ENCODE measurements at places on chromosomes 1 and 21.

GRCh38 chr21:38741950-38742256, 63.8 kb upstream of the ETS2 start:
- no peak for DNase-seq

DNA sequence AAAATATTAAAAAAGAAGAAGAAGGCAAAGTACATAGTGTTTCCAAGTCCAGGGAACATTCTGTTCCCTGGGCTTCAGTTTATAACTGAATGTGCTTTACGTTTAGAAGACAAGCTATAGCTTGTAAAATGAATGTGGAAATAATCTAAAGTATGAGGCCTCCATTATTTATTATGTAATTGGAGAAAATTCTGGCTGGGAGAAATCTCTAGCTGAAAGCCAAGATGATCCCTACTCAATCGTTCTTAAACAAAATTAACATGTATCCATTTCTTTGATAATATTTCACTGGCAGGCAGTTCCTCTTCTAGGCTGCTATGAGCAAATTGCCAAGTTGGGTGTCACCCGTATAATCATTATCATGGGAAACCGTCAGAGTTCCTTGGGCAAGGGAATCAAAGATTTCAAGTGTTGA, 52.2 kb upstream of the ETS2 start:
- no peak for DNase-seq

- no peak for DNase-seq
Observed at GRCh38 chr1:241525026-241525425, 5.5 kb upstream of the FH start.

DNA sequence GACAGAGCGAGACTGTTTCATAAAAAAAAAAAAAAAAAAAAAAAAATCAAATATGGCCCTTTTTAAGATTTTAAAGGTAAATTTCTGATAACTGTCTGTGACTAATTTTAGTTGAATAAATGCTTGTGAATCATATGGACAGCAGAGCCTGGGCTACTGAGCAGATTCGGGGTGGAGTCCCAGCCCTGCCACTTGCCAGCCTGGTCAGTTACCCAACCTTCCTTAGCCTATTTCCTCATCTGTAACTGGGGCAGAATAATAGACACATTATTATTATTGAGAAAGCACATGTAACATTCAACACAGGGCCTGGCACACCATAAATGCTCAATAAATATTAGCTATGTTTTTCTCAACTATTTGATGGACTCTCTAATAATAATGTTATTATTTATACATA, 11.2 kb upstream of the H3-3A start:
- DNase-seq = no peak

DNA sequence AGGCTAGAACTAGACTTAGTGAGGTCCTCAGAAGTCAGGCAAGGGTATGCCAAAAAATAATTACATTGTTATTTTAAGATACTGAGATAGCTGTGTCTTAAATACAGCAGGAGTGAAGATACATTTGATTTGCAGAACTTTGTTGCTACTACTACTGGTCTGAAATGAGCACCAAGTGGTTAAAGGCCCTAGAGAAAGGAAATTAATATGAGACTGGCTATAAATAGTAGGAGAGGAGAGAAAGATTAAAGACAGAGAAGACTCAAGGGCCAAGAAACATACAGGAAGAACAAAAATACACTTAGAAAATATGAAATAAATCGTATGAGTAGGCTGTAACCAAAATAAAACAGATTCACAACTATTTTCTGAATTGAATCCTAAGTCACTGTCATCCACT, 21.3 kb downstream of the HNRNPR start:
- DNase-seq = no peak

DNA sequence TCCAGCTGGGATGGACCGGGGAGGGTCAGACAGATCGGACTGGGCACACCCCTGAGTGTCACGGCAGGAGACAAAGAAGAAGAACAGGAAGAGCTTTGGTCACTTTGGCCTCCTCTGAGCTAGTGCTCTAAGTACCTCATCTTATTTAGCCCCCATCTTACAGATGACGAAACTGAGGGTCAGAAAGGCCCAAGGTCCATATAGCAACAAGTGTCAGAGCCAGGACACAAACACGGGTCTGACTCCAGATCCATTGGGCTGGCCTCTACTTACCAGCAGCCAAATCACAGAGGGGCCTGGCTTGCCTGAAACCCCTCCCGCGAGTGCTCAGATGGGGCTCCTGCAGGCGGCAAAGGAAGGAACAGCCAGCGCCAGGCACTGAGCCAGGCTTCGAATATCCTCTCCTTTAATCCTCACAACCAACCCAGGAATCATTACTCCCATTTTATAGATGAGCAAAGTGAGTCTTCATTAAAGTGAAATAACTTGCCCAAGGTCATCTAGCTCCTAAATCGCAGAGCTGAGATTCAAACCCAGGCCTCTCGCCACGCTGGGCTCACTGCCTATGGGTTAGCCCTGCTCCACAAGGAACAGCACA, 25.7 kb upstream of the SELENON start:
- no peak for DNase-seq

DNA sequence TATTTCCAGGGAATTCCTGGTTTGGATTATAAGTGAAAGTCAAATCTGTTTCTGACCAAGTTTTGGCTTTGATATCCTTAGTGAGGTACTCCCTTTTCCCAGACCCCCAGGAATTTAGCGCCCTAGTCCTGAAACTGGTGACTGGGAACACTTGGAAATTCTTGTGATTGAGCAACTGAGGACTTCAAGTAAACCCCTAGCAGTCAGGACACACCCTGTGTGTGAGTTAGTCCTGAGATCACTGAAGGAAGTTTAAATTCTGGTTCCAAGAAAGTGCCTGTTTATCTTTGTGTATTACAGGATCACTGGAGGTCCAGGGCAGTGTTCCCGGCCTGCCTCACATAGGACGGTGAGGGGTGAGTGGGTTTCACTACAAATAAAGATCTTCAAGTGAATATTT, 95.1 kb upstream of the F3 start:
- no peak for DNase-seq

GRCh38 chr1:200005165-200005564, 22.3 kb upstream of the NR5A2 start:
- DNase-seq = no peak
